GM18507 (cell line): ENCODE measurements at places on chromosomes 3 and 15.

DNA sequence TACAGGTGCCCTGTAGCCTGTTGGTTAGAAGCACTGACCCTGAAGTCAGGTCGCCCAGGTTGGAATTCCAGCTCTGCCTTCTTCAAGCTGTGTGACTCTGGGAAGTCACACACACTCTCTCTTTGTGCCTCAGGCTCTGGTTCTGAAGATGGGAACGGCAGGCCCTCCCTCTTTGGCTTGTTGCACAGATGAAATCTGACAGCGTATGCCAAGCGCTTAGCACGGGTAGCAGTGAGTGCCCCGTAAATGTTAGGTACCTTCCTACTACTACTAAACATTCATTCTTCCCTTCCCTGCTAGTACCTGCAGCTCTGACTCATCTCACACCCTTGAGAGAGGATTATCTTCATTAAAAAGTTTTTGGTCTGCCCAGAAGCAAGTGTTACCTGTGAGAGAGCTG lies 139.0 kb downstream of the PGPEP1L start:
- DNase-seq = no peak

- no peak for DNase-seq
Measured at GRCh38 chr3:192128922-192129321, 598.4 kb downstream of the FGF12 start.

DNA sequence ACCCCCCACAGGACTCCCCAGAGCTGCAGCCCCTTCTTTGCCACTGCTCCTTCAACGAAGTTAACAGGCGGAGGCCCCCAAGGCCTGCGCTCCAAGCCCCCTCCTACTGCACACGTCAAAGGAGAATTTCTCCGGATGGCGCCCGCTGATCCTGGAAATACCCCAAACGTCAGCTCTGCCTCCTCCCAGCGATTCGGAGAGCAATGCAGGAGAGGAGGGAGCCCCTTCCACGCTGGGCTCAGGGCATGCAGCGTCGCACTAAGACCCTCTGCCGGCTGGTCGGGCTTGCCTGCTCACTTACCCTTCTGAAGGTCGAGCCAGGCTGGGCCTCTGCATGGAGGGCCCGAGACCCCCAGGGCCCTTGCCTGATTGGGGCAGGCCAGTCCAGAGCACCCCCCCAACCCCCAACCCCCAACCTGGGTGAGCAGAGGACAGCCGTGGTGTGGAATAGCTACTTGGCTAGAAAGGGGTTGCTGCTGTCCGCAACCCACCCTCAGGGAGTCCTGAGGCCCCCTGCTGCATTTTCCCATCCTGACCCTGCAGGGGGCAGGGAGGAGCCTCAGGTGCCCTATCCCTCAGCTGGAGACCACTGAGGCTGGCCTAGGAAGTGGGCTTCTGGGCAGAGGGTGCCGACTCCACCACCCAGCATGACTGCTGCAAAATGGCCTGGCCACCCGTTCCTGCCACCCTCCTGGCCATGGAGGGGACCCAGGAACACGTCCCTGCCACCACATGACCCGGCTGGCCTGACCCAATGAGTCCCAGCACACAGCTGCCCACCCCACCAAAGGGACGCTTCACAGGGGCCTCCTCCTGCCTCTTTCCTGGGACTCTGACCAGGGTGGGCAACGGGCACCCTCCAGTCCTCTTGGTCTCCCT lies 976 bp downstream of the ATP2B2 start:
- DNase-seq = no peak

DNA sequence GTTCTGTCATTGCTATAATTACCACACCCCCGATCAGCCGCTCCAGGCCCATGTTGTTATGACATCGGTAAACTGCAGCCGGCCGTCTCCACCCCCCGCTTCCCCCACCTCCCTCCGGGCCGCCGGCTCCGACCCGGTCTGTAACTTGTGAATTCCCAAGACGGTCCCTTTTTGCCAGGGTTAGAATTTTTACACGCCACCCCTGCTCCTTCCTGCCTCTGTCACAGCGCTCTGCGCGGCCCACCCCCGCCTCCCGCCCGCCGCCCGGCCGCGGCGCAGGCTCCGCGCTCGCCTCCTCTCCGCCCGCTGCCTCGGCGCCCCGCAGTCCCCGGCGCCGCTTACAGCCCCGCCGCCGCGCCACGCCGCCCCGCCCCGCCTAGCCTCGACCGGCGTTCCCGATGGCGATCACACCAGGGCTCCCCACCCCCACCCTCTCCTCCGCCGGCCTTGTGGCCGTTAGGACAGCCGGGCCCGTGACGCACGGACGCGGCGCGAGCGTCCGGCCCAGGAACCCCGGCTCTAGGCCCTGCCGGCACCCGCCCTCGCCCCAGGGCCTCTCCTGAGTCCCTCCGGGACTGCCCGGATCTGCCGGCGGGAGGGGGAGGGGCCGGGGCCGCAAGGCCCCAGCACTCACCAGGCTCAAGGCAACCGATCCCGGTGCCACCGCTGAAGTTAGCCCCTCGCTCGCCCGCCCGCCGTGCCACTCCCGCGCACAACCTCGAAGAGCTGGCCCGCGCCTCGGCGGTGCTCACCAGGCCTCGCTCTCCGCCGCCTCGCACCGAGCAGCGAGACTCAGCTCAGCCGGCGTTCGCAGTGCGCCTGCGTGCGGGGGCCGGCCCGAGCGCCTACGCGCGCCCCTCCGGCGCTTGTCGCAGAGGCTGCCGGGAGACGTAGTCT lies at the start of gene KPNA1:
Gene KPNA1 (minus strand): TSS at position 817 of the 897 bp plus-strand sequence. CDS start 18,374 bp downstream, outside the sequence.
- peak; percentile 94 for DNase-seq

DNA sequence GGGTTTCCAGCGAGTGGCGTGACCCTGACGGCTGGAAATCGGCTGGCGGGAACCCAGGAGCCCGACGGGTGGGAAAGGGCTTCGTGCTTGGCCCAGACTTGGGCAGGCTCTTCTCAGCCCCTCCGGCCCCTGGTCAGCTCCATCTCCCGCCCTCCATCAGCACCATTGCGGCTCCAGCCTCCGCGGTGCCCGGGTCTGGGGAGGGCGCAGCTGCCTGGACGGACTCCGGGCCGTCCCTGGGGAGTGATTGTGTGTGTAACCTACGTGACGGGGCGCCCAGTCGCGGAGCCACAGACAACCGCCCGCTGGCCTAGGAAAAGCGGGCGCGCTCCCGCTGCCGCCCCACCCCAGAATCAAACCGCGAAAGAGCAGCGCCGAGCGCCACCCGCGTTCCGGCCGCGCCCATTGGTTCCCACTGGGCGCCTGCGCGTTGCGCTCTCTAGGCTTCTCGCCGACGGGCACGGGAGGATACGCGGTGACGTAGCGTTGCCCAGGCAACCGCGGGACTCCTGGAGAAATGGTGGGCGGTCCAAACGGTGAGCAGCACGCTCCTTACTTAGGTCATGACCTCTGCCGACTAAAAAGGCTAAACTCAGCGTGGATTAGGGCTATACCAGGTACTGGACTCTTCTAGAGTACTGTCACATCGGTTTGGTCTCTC lies at the start of gene CFAP20DC:
Gene CFAP20DC (minus strand): TSS at position 355 of the 661 bp plus-strand sequence. CDS start 394 bp downstream, outside the sequence.
- DNase-seq = peak; percentile 89

DNA sequence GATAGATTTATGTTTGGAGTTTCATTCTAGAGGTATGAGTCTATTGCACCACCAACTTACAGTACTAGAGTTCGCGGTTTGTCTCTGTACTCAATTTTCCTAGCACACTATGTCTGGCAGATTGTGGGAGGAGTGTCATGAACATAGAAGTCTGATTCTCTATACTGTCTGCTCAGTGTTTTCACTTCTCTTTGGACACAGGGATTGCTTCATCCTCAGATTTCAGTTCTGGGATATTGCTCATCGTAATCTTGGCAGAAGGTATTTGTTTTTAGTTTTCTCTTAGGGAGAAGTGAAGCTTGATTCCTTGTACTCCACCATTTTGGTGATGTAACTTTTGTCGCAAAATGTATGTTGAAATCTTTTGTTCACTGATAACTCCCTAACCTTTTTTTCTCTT lies 27.8 kb upstream of the AZI2 start:
- no peak for DNase-seq

DNA sequence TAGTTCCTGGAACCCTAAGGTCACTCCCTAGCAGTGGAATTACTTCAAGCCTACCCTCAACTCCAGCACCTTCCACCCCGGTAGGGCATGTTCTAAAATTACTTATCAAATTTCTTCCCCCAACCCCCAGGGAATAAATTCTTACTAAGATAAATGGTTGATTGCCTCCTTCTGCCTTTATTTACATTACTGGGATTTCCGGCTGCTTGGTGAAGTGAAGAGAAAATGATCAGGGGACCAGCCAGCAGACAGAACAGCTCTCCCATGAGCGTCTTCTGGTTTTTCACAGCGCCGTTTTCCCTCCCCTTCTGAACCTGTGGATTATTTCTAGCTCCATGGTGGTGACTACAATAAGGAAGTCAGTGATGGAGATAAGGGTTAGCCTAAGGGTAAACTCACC lies 521.5 kb upstream of the PPP2R3A start:
- DNase-seq = no peak

GRCh38 chr3:100682854-100683760 lies 26.2 kb upstream of the TFG start:
- no peak for DNase-seq

- no peak for DNase-seq
Measured at GRCh38 chr3:174444391-174444790, 414.7 kb upstream of the NAALADL2 start.

DNA sequence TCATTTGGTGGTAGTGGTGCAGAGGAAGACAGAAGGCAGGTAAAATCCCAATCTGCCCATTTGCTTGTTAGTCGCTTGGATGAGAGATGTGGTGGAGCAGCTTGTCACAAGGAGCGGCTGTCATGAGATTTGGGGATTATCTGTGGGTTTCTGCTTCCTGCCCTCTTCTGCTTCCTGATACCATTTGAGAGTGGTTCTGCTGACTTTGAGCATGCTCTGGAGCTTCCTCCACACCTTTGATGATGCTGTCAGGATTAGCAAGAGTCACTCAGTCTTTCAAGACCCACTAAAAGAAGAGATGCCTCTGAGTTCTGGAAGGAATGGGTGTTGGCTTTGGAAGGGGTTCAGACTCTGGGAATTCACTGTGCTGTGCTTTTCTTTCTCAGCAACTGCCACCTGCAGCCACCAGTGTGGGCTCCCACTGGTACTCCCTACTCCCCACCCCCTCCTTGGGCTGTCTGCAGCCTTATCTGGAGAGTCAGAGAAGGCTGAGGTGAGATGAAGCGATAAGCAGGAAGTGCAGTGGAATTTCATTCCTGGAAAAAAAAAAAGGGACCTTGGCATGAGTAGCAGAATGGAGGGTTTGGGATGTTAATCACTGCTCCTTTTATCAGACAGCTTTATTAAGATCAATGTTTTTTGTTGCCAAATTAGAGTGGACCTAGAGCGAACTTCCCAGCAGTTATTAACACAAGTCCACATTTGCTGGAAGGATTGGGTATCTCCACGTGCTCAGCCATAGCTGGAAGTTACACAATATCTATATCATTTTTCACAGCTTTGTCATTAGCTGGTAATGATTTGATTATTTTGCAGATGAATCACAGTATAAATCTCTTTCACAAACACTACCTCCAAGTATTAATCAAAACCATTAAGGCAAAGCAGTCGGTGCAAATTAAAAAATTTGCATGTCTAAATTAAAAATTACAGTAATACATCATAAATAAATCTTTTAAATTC lies 233.0 kb upstream of the SATB1 start:
- DNase-seq = no peak

DNA sequence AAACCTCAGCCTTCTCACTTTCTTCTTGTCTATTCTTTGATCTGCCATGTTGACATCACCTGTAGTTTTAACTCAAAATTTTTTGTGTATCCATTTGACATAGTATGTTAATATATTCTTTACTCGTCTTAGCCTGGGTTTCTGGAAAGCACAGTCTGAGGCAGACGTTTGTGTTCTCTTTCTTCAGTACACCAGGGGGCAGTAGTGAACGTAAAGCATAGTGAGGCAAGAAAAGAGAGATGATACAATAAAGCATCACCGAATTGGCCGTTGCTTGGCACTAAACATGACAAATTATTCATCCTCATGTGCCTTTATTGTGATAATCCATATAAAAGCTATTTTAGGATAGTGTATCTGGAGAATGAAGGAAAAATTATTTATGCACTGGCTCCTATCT lies 141.0 kb upstream of the MYRIP start:
- no peak for DNase-seq

DNA sequence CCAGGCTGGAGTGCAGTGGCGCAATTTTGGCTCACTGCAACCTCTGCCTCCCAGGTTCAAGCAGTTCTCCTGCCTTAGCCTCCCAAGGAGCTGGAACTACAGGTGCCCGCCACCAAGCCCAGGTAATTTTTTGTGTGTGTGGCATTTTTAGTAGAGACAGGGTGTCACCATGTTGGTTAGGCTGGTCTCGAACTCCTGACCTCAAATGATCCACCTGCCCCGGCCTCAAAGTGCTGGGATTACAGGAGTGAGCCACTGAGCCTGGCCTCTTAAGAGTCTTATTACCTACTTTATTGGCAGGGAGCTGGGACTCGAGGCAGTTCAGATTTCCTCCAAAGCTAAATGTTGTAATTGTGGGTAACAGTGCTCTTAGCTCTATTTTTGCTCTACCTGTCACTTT lies 16.4 kb downstream of the PXYLP1 start:
- DNase-seq = no peak

DNA sequence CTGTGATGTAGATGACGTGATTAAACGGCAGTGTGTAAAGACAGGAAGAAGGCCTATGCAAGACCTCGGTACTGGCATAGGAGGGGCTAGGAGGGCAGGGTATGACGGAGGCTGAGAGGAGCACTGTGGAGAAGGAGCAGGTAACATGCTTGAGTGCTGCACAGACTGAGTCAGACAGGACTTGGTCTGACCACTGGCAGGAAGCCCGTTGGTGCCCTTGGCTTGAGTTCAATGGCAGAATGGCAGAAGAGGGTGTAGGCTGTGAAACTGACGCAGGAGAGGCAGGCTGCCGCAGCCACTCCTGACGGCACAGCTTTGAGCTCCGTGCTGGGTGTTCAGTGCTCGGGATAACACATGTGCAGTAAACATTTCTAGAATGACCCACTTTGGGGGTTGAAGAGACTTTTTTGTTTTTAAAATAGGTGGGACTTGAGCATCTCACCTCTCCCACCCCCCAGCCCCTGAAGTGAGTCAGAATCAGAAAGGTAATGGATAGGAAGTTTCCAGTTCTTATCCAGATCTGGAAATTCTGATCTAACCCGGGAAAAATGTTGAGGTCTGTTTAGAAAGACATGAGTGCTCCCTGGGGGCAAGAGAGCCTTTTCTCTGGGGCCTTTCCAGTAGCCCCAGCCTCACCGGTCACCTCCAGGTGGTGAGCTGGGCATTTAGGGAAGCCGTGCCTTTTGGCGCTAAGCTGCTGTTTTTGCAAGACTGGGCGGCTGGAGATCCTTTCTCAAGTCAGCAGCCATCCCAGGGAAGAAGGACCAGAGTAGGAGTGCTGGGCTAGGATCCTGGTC lies 126.4 kb downstream of the RPLP1 start:
- no peak for DNase-seq

GRCh38 chr3:156307704-156308103 lies 187.3 kb downstream of the KCNAB1 start:
- DNase-seq = no peak

DNA sequence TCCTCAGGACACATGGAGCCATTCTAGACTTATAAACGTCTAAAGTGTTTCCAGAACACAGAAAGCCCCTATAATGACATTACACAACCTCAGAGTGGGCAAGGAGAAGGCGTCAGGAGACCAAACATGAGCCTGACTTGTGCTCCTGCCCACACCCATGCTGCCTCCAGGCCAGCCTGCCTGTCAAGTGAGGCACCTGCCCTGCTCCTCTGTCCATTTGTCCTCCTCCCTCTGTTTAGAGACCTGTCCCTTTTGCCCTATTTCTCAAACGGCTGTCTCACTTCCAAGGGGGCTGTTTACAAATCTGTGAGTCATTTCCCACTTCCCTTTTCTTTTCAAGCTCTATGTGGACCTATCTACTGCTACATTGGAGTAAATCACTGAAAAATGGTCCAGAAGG lies 21.0 kb downstream of the ZDHHC3 start:
- no peak for DNase-seq

- DNase-seq = no peak
Measured at GRCh38 chr3:156418428-156418827, 136.5 kb downstream of the SSR3 start.

- DNase-seq = no peak
Measured at GRCh38 chr3:14262212-14262611, 83.6 kb downstream of the LSM3 start.
